ENCODE measurements at places on chromosomes 3 and 15.

- no peak for DNase-seq
Observed at GRCh38 chr15:66625531-66625930, 59.7 kb upstream of the LCTL start.

GRCh38 chr3:71304684-71305083, 278.8 kb downstream of the FOXP1 start:
- DNase-seq: peak; percentile 31

DNA sequence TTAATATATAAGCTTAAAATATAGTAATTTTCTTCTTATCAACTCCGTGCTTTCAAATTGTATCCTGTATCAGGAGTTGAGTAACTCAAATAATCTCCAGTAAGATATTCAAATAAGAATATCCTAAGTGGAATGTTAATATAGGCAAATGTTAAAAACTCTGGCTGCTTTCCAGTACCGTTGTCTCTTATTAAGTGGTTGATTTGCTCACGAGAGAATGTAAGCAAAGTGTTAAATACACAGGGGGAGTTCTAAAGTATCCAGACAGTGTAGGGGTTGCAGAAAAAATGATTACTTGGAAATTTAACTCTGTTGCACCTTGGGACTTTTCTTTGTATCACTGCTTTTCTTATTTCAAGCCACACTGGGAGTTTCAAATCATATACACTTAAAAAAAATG, 478.9 kb upstream of the TBL1XR1 start:
- DNase-seq: no peak

- no peak for DNase-seq
Observed at GRCh38 chr3:197675951-197676350, 60.8 kb downstream of the RUBCN start.

GRCh38 chr15:100043692-100044091, 298.1 kb downstream of the ADAMTS17 start:
- DNase-seq: no peak

- peak; percentile 40 for DNase-seq
Observed at GRCh38 chr15:58393241-58393662, 38.5 kb upstream of the LIPC start.
